ENCODE measurements at places on chromosomes 7 and 10. TPM values are rescaled to one million over a fixed set of nuclear protein-coding genes. Genes with fewer than 3 reads are reported as not detected.

Gene CCDC172
- total RNA-seq = not detected

Gene FXYD4
- not detected for total RNA-seq

Gene CALML5
- not detected for total RNA-seq

Gene DNAH11
- 13.6 TPM for total RNA-seq

Gene RAPGEF5
- total RNA-seq = 29.8 TPM

Gene PRPS1L1
- not detected for total RNA-seq

Gene PRF1
- total RNA-seq = not detected

Gene CTAGE6
- total RNA-seq = 0.94 TPM

Gene HOXA5
- 11.0 TPM for total RNA-seq

Gene ITPRID1
- total RNA-seq = 0.49 TPM

Gene LIPM
- not detected for total RNA-seq

Gene SLC29A4
- 4.7 TPM for total RNA-seq

Gene HECW1
- 0.31 TPM for total RNA-seq

Gene COA1
- 20.6 TPM for total RNA-seq

Gene OLAH
- total RNA-seq = 1.1 TPM

Gene GAD2
- total RNA-seq = not detected

Gene CYP3A5
- total RNA-seq = 0.47 TPM

Gene TRPV6
- not detected for total RNA-seq

Gene AOC1
- not detected for total RNA-seq

Gene HOXA11
- total RNA-seq = not detected

Gene FFAR4
- total RNA-seq = not detected

Gene PLAC9
- 25.2 TPM for total RNA-seq

Gene KCNH2
- total RNA-seq = 37.3 TPM

Gene TET1
- 14.5 TPM for total RNA-seq

Gene ACHE
- 1.0 TPM for total RNA-seq

Gene JAZF1
- total RNA-seq = 27.8 TPM

Gene FAS
- total RNA-seq = 15.0 TPM

Gene AP4M1
- total RNA-seq = 29.3 TPM

Gene FAM3C
- 48.1 TPM for total RNA-seq

Gene DNAJB9
- total RNA-seq = 31.2 TPM

Gene CHST3
- total RNA-seq = 48.0 TPM

Gene GHRHR
- not detected for total RNA-seq

Gene NANOS1
- 24.1 TPM for total RNA-seq

Gene HSPA12A
- total RNA-seq = 17.3 TPM

Gene BEND7
- total RNA-seq = 18.4 TPM

Gene MDFIC
- total RNA-seq = 73.5 TPM

Gene GNGT1
- not detected for total RNA-seq

Gene C10orf90
- total RNA-seq = not detected

Gene ALOX5
- 46.4 TPM for total RNA-seq

Gene EMX2
- 1.2 TPM for total RNA-seq

Measured in gastroesophageal sphincter (tissue), 4 donors.